ENCODE measurements at places on chromosomes 11 and 22.

- no peak for DNase-seq
These were observed 32.0 kb upstream of the LRRC32 start for GRCh38 chr11:76702336-76703128.

- no peak for DNase-seq
These were observed 14.5 kb downstream of the MYH9 start for GRCh38 chr22:36373258-36373579.

DNA sequence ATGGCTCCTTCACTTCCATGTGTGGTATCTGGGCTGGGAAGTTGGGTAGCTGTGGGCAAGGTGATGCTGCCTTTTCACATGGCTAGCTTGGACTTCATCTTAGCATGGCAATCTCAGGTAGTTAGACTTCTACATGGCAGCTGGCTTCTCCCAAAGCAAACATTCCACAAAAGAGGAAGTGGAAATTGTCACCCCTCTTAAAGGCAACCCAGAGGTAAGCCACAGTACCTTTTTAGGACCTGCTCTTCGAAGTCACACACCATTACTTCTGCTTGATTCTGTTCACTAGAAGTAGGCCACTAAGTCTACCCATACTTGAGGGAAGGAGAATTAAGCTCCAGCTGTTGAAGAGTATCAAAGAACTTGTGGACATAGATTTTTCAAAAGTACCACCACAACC is 25.9 kb downstream of the TUG1 start:
- no peak for DNase-seq

- DNase-seq: peak; percentile 49
These were observed 22.2 kb upstream of the CBX7 start for GRCh38 chr22:39174498-39175352.

GRCh38 chr11:59284773-59285129 is 72.0 kb upstream of the MPEG1 start:
- DNase-seq: no peak

DNA sequence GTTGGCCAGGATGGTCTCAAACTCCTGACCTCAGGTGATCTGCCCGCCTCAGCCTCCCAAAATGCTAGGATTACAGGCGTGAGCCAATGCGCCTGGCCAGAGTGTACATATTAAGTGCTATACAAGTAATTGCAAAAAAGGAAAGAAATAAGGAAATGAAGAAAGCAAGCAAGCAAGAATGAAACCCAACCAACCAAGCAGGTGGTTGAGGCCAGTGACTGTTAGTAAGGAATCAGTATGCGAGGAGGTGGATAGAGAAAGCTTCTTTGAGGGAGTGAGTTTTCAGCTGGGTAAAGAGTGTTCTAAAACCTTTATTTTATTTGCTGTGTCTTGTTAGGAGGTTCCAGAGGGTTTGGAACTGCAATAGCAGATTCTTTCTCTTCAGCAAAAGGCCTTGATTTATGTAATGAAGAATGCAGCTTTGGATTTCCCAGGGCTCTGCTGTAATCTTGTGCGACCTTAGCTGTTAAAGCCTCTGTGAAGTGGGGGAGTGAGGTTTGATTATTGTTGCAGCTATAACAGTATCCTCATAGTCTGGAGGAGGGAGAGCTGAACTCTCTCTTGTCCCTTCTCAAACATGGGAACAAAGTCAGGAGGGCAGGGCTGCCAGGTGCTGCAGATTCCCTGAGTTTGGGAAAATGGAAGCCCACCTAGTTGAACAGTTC is 5.7 kb downstream of the AMPD3 start:
- DNase-seq: no peak

GRCh38 chr11:64869571-64870175 is 8.7 kb downstream of the EHD1 start:
- no peak for DNase-seq

DNA sequence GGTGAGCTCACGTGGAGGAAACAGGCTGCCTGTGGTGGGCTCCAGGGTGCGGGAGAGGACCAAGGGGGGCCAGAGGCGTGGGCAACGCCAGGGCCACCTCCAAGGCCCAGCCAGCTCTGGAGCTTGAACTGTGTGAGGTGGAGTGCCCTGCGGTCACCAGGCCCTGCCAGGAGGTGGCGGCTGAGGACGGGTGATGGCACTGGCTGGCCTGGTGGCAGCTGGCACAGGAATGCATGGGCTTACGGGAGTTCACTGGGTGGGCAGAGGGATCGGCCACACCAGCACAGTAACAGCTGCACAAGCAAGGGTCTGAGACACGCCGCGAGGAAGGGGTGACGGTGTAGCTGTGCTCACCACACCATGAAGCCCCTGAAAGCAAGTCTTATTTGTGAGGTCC is 15.8 kb downstream of the TOLLIP start:
- DNase-seq: no peak

DNA sequence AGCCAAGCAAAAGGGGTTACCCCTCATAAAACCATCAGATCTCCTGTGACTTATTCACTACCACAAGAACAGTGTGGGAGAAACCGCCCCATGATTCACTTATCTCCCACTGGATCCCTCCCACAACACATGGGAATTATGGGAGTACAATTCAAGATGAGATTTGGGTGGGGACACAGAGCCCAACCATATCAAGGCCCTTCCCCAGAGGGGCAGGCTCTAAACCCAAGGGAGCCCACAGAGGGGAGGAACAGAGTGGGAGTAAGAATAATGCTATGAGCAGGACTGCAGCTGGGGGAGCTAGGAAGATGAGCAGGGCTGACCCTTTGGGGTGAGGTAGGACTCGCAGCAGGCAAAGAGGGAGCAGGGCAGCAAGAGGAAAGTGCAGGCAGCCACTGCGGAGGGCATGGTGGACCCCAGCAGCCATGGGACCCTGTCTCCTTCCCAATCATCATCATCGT is 59.3 kb downstream of the CD82 start:
- no peak for DNase-seq

GRCh38 chr11:111466615-111467014 is 45.6 kb downstream of the BTG4 start:
- no peak for DNase-seq

DNA sequence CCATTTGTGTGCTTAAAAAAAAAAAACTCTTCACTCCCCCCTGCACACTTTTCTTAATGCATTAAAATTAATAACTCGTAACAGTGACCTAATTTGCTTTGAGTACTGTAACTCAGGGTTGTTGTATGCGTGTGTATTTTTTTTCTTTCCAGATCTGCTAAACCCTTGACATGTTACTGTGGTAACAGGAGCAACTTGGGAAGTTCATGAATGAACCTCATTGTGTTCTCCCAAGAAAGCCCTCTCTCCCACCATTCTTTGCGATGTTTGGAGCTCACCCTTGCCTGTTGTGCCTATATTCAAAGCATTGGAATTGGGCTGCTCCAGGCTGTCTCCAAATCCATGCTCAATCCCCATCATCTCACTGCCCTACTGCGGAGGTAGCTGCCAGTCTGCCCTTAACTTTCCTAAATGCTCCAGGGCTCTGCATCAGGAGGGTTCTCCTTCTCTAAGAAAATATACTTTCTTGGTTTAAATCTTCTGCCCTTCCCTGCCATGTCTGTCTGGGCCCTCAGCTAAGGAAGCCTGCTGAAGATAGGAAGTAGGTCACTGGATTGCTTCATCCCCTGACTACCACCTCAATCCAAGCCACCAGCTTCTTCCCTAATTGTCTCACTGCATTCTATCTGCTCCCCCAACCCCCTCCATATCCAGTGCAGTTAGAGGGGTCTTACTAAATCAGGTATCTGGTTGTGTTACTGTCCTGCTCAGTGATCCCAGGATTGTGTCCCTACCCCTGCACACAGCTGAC is 70.3 kb downstream of the KIRREL3 start:
- no peak for DNase-seq

DNA sequence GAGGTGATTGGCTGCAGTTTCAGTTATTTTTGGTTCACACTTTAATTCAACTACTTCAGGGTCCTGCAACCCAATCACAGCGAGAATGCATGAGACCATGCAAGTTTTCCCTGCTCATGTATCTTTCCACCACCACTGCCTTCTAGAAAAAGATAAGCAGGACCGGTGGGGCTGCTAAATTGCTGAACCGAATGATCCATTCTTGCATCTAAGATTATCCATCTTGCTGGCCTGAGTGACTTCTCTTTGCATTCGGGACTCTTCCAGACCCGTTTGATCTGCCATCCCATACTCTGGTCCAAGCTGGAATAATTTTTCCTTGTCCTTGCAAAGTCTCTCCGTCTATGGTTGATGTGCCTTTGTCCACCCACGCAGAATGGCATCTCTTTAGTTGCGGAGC is 56.3 kb upstream of the TP53I11 start:
- no peak for DNase-seq

GRCh38 chr11:1912289-1912878 is 7.1 kb upstream of the TNNT3 start:
- DNase-seq: no peak

All from stimulated activated CD8-positive, alpha-beta memory T cell treated with anti-CD3 and anti-CD28 coated beads, Interleukin-7, amount 100 ng/mL, for 1 hour (primary cell).